Upper lobe of left lung (tissue), 6 donors: ENCODE measurements at places on chromosomes 16 and 17. TPM values are rescaled to one million over a fixed set of nuclear protein-coding genes. Genes with fewer than 3 reads are reported as not detected.

TVP23B gene
- total RNA-seq, result 29.7 TPM

TRPV3 gene
- total RNA-seq, result 0.15 TPM

DNA sequence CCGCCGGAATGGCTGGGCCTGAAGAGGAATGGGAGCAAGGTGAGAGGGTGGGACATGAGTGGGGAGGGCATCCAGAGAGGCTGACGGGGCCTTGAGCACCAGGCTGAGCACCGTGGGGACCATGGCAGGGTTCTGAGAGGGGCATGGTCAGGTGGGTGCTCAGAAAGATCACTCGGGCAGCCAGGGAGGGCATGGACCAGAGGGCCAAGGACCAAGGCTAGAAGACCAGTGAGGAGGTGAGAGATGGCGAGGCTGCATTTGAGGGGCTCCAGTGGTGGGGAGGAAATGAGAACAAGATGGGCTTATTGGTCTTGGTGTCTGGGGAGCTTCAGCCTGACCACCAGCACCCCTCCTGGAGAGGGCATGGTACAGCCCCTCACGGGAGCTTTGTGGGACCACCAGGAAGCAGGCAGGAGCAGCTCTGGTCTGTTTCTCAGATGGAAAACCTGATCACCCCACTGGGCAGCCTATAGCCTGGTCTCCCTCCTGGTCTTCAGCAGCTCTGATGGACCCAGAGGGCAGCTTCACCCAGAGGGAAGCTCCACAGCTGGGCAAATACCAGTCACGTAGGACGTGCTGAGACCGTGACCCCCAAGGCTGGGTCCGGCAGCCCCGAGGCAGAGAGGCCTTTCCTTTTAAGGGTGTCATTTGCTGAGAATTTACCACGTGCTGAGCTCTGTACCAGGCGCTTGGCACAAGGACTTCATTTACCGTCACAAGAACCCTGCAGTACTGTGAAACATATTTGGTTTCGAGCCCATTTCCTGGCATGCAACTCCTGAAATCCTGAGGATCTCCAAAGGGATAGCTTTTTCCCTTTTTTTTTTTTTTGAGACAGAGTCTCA, 11.4 kb upstream of the NCBP3 start:
- H3K4me3 ChIP-seq, result no peak overlapping the region
- H3K27ac ChIP-seq, result no peak overlapping the region
- H3K36me3 ChIP-seq, result peaks cover 6% of the 10 kb centered on the region

DNA sequence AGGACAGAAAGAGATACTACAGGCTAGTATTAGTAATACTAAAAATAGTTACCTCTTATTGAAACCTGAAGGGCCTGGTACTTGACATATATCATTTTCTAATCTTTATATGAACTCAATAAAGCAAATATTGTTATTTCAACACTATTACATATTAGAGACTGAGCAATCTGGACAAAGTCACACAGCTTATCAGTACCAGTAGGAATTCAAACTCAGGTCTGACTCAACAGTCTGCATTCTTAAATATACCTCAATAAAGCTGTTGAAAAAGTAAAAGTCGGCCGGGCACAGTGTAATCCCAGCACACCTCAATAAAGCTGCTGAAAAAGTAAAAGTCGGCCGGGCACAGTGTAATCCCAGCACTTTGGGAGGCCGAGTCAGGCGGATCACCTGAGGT, 67.4 kb downstream of the KANSL1 start:
- H3K27ac ChIP-seq, result no peak overlapping the region
- peaks cover 51% of the 10 kb centered on the region for H3K4me1 ChIP-seq
- H3K36me3 ChIP-seq, result no peaks in the 10 kb centered on the region
- H3K27me3 ChIP-seq, result no peaks in the 10 kb centered on the region
- no peak for DNase-seq

DNA sequence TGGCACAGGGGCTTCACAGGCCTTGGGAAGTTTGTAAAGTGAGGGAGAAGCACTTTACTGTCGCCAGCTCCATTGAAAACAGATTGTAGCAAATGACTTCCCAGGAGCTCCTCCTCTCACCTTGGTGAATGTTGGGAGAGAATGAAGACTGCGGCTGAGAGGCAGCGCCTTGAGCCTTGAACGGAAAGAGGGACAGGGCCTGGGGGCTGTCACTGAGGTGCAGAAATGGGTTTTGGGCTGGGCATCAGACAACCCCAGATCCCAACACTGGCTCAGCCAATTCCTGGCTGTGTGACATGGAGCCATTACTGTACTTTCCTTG, 603 bp upstream of the MRTFB start:
- no peak for DNase-seq
- H3K27ac ChIP-seq, result peak overlapping the region; percentile 90
- H3K4me3 ChIP-seq, result peak overlapping the region; percentile 95

DNA sequence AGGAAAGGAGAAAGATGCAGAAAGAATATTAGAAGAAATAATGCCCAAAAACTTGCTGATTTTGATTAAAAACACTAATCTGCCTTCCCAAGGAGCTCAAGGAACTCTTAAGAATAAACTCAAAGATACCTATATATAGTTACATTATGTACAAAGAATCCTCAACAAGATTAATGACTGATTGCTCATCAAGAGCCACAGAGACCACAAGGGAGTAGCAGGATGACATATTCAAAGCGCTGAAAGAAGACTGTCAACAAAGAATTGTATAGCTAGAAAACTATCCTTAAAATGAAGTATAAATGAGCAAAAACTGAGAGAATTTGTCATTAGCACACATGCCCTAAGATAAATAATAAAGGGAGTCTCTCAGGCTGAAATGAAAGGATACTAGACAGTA, 6.2 kb downstream of the LPCAT2 start:
- DNase-seq, result no peak
- no peak overlapping the region for H3K4me3 ChIP-seq
- no peak overlapping the region for H3K27ac ChIP-seq

- H3K4me1 ChIP-seq, result peaks cover 20% of the 10 kb centered on the region
- peaks cover 2% of the 10 kb centered on the region for H3K27me3 ChIP-seq
- DNase-seq, result no peak
- H3K36me3 ChIP-seq, result no peaks in the 10 kb centered on the region
Measured at GRCh38 chr17:76866774-76867577, 1.2 kb upstream of the MGAT5B start.

- H3K27ac ChIP-seq, result peak overlapping the region; percentile 97
- H3K27me3 ChIP-seq, result no peaks in the 10 kb centered on the region
- no peak overlapping the region for H3K4me3 ChIP-seq
- peaks cover 93% of the 10 kb centered on the region for H3K4me1 ChIP-seq
- H3K36me3 ChIP-seq, result no peaks in the 10 kb centered on the region
- no peak for DNase-seq
Measured at GRCh38 chr16:66519482-66520373, 30.2 kb downstream of the TK2 start.

DNA sequence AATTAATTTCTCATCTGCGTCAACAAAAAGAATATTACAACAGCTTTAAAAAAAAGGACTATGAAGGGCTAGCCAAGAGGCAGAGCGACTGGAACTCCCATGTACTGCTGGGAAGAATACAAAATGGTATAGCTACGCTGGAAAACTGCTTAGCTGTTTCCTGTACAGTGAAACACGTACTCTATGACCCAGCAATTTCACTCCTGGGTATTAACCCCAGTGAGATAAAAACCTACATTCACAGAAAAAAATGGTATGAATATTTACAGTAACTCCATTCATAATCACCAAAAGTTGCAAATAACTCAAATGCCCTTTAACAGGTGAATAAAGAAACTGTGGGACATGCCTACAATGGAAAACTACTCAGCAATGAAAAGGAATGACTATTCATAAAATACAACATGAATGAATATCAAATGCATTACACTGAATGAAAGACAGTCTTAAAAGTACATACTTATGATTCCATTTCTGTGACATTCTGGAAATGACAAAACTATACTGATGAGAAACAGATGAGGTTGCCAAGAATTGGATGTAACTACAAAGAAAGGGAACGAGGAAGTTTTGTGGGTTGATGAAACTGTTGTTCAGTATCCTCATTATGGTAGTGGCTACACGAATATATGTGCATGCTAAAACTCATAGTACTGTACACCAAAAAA, 27.6 kb downstream of the CMTM4 start:
- H3K27ac ChIP-seq, result no peak overlapping the region
- no peaks in the 10 kb centered on the region for H3K36me3 ChIP-seq
- H3K4me3 ChIP-seq, result no peak overlapping the region

DNA sequence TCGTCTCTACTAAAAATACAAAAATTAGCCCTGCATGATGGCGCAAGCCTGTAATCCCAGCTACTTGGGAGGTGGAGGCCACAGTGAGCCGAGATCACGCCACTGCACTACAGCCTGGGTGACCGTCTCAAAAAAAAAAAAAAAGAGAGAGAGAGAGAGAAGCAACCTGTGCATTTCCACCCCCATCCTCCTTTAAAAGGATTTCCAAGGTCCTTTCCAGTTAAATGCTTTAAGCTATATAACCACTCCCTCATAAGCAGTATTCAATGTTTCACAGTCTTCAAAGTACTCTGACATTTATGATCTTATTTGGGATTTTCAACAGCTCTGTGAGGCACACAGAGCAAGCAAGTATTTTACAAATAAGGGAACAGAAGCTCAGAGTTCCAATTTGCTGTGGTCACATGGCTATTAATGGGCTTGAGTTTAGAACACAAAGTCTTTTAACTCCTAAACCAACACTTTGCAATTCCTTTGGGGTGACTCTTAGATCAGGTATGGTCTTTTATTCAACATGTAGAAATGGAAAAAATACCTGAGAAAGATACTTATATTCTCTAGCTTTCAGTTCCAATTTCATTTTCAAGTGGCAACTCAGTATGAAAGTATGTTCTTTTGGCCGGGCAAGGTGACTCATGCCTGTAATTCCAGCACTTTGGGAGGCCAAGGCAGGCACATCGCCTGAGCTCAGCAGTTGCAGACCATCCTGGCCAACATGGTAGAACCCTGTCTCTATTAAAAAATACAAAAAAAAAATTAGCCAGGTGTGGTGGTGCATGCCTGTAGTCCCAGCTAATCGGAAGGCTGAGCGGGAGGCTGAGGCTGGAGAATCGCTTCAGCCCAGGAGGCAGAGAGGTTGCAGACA, 31.3 kb downstream of the SPOP start:
- H3K4me3 ChIP-seq, result no peak overlapping the region
- no peak for DNase-seq
- peak overlapping the region; percentile 80 for H3K27ac ChIP-seq
- no peaks in the 10 kb centered on the region for H3K36me3 ChIP-seq
- no peaks in the 10 kb centered on the region for H3K27me3 ChIP-seq
- H3K4me1 ChIP-seq, result peaks cover 41% of the 10 kb centered on the region

GRCh38 chr17:67080804-67081203, 36.5 kb downstream of the CACNG1 start:
- peaks cover 49% of the 10 kb centered on the region for H3K36me3 ChIP-seq
- H3K4me1 ChIP-seq, result no peaks in the 10 kb centered on the region
- no peak overlapping the region for H3K27ac ChIP-seq

GRCh38 chr17:54608634-54609155, 292.0 kb upstream of the TOM1L1 start:
- no peaks in the 10 kb centered on the region for H3K27me3 ChIP-seq
- no peak overlapping the region for H3K27ac ChIP-seq
- DNase-seq, result no peak
- no peaks in the 10 kb centered on the region for H3K4me1 ChIP-seq
- H3K4me3 ChIP-seq, result no peak overlapping the region

CA7 gene
- total RNA-seq, result not detected

DNA sequence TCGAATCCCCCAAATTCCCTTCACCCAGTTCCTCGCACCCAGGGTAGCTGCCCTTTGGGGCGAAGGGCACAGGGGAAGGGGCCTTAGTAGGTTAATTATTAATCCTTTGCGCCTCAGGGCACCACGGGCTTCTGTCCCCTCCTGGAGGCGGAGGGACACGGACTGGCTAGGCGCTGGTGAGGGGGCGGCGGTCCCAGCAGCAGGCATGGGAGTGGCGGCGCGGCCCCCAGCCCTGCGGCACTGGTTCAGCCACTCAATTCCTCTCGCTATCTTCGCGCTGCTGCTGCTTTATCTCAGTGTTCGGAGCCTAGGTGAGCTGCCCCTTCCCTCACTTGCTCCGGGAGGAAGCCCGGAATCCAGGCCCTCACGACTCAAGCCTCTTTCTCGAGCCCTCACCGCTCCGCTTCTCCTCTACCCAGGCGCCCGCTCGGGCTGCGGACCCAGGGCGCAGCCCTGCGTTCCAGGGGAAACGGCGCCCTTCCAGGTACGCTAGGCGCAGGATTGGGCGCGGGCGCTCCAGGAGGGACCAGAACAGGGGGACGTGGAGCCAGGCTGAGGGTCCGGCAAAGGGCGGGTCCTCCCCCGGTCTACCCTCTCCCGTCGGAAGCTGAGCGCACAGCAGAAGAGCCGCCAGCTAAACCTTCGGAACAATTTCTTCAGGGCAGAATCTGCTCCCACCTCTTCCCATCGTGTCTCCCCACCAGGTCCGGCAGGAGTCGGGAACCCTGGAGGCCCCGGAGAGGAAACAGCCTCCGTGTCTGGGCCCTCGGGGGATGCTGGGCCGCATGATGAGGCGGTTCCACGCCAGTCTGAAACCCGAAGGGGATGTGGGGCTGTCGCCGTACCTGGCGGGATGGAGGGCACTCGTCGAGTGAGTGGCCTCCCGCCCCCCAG, at the start of gene GLTPD2:
Gene GLTPD2 (plus strand): TSS at position 158 of the 894 bp plus-strand sequence. CDS start 48 bp downstream, at position 206.
- H3K36me3 ChIP-seq, result no peaks in the 10 kb centered on the region
- peaks cover 39% of the 10 kb centered on the region for H3K4me1 ChIP-seq
- H3K4me3 ChIP-seq, result peak within 1 kb of the TSS; percentile 79
- no peaks in the 10 kb centered on the region for H3K27me3 ChIP-seq

DNA sequence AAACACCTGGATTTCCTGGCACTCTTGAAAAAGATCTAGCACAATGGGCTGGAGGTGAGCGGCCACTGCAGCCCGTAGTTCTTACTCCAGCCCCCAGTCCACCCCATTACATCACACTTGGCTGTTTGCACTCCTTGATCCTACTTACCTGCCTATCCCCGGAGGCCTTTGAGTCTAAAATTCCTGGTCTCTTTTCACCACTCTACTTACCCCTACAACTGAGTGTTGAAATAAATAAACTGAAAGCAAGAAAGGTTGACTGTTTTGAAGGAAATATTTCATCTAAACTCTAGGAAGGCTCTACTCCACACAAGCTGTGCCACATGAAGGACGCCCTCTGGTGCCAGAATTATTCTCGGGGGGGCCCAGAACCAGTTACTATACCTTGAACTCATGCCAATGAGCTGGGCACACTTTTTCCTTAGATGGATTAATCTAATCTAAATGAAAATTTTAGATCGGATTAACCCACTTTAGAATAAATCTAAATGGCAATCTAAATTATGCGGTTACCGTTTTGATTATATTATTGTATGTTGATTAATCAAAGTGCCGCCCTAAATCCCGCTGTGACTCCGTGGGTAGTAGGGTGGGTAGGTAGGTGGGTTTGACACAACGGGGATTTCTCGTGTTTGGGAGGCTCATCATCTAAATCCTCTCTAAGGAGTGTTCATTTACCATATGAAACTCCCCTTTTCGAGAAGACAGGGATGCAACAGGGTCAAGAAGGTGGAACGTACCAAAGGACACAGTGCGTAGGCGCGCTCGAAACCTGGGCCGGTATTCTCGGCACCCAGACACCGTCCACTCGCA, 651 bp upstream of the EIF1 start:
- DNase-seq, result peak; percentile 71
- no peaks in the 10 kb centered on the region for H3K27me3 ChIP-seq
- H3K36me3 ChIP-seq, result peaks cover 36% of the 10 kb centered on the region
- peak overlapping the region; percentile 100 for H3K27ac ChIP-seq
